Right hindlimb (tissue), 1 donor: ENCODE measurements at places on chromosomes 11 and 22.

DNA sequence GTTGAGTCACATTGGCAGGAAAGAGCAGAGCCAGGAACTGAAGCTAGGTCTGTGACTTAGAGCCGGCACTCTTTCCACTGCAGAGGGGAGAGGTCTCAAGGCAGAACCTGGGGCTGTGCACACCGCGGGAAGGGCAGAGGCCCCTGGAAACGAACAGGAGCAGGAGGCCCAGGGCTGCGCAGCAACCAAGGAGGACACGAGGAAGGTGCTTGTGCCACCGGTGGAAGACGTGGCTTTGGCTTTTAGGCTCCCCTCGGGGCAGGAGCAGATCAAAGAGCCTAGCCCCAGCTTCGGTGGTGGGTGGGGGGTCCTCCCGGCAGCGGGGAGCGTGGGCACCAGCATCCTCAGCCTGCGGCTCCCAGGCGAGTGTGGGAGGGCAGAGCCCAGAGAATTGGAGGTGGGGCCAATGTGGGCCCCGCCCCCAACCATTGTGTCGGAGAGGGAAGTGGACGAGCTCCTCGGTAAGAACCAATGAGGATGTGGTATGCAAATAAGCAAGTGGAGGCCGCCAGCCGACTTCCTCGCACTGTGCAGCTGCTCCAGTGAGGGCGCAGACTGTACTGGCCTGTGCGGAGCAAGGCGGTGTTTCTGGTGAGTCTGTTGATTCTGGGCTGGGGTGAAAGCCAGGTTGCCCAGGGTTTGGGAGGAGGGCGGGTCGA lies at the start of gene CCDC116:
TSS of gene CCDC116 (plus strand) at position 524 of the 659 bp plus-strand sequence. CDS start 422 bp downstream, outside the sequence.
- no peak for DNase-seq

DNA sequence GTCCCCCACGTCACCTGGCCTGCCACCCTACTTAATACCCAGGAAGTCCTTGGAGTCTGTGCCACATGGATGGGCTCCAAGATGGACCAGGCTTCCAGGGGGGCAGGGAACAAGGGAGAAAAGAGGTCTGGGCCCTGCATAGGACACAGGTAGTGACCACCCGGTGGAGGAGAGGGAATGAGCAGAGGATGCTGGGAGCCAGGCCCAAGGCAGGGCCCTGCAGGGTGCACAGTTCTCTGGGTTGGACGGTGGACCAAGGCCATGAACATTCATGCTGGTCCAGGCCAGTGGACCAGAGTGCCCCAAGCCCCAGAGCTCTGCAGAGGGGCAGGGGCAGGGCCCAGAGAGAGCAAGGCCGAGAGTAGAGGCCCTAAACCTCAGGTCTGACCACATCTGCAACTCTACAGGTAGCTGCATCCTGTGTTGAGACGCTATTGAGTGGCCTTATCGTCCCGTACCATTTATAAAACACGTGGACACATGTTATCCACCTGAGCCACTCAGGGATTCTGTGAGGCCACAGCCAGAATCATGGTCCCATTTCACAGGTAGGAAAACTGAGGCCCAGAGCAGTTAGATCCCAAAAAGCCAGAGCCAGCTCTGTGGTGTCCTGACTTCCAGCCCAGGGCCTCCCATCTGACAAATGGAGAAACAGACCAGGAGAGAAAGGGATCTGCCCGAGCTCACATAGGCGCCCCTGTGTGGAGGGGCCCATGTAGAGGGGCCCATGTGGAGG lies 46.4 kb downstream of the IGLL5 start:
- DNase-seq, result no peak

DNA sequence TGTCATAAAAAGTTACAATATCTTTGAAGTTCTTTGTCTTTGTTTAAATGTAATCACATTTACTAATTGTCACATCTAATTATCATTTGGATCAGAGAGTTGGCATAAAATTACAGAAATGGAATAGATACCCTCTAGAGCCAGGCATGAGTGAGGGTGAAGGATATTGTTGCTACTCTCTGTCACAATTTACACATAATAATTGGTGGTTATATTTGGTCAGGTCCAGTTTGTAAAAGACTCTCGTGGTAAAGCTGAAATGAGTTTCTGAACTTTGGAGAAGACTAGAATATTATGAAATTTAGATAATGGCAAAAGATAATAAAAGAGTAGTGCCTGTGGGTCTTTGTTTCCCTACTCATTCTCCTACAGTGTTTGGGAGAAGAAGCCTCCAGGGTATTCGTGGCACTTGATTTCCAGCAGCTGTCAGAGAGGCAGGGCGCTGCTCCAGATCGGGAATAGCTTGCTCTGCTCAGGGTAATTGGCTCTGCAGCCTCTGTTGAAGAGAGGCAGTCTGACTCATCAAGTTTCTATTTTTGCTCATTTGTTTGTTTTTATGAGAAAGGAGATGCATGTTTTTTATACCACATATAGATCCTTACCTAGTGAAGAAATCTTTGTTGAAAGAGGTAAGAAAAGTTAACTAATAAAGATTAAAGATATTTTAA lies 349.9 kb downstream of the CNTN5 start:
- peak; percentile 45 for DNase-seq

DNA sequence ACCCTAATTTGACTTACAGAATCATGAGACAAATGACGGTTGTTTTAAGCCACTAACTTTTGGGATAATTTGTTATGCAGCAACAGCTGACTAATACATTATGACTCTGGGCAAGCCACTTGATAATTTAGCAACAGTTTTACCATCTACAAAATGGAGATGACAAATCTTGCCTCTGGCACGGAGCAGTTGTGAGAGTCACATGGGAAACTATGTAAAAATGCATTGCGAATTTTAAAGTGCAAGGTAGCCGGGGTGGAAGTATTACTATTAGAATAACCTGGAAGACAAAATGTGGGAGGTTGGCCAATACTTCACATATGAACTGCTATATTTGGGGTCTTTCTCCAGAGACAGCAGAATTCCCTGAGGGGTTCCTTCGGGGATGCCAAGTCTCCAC lies 328.7 kb downstream of the CTTN start:
- no peak for DNase-seq

DNA sequence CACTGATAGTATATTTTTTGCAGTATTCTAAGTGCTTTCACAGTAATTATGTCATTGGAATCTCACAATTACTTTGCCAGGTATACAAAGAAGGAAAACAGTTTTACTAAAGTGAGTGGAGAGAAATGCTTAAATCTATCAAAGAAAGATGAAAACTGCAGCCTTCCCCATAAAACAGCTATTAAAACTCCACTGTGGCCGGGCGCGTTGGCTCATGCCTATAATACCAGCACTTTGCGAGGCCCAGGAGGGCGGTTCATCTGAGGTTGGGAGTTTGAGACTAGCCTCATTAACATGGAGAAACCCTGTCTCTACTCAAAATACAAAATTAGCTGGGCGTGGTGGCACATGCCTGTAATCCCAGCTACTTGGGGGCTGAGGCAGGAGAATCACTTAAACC lies 19.1 kb downstream of the OR51E1 start:
- no peak for DNase-seq

DNA sequence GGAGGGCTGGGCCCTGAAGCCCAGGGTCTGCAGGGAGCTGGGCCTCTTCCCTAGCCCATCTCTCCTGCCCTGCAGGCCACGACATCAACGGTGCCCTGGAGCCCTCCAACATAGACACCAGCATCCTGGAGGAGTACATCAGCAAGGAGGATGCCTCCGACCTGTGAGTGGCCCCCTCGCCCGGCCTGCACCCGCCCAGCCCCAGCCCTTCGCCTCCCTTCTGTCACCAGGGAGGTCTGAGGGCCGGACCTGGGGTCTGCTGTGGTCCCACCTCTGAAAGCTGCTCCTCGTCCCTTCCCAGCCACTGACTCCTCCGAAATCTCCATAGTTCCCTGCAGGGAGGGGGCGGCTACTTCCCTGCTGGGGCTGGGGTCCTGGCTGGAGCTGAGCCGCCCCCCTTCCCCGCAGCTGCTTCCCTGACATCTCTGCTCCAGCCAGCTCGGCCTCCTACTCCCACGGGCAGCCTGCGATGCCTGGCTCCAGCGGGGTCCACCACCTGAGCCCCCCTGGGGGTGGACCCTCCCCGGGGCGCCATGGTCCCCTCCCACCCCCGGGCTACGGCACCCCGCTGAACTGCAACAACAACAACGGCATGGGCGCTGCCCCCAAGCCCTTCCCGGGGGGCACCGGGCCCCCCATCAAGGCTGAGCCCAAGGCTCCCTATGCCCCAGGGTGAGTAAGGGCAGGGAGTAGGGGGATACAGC lies 13.3 kb downstream of the MYRF start:
- no peak for DNase-seq

DNA sequence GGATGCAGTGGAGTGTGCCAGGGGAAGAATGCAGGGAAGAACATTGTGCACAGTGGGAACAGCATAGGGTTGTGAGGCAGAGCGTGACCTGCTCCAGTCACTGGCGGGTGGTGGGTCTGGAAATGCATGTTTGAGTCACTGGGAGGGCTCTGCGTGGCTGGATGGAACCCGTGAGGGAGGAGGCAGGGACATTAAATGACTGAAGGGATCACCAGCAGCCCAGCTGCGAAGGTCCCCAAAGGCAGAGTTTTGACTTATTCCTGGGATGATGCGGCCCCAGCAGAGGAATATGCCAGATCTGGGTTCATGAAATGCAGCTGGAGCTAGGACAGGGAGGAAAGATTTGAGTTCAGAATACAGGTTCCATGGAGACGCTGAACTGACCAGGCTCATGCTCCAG lies 104.0 kb upstream of the FGF3 start:
- DNase-seq, result peak; percentile 4

- no peak for DNase-seq
Observed at GRCh38 chr11:121328176-121328966, 35.8 kb downstream of the SC5D start.

DNA sequence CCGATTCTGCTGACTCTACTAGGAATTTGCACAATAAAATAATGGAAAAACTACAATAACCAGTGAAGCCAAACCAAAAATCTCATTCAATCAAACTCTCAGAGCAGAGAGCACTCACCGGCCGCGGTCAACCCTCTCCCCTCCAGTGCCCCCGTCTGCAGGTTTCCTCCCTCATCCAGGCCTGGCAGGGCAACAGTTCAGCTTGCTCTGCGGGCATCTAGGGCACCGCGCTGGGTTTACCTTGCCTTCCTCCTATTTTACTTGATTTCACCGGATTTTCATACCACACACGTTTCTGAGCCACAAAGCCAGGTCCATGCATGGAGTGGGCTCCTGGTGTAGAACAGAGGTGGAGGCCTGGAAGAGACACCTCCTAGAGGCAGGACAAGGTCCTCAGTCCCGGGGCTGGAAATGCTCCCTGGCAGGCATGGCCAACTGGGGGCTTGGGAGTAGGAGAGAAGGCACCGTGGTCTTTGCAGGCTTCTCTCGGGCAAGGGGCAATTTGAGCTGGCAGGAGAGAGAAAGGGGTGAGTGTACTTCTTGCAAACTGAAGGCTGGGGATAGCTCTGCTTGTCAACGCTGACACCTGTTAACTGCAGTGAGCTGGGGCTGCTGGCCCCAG lies 938.4 kb downstream of the BRD1 start:
- no peak for DNase-seq

DNA sequence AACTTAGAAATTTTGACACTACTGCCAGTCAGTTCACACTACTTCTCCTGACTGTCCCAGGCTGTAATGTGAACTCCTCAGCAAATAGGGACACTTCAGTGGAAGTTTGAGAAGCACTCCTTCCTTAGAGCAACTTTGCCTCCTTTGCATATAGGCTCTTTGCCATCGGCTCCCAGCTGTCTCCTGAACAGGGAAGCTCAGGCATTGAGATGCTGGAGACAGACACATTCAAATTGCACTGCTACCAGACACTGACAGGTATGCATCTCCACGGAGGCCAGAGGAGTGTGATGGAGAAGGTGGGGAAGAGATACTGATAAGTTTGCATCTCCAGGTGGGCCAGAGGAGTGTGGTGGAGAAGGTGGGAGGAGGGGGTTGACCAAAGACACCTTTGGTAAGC lies 1.4 kb downstream of the TRAPPC4 start:
- DNase-seq, result no peak

DNA sequence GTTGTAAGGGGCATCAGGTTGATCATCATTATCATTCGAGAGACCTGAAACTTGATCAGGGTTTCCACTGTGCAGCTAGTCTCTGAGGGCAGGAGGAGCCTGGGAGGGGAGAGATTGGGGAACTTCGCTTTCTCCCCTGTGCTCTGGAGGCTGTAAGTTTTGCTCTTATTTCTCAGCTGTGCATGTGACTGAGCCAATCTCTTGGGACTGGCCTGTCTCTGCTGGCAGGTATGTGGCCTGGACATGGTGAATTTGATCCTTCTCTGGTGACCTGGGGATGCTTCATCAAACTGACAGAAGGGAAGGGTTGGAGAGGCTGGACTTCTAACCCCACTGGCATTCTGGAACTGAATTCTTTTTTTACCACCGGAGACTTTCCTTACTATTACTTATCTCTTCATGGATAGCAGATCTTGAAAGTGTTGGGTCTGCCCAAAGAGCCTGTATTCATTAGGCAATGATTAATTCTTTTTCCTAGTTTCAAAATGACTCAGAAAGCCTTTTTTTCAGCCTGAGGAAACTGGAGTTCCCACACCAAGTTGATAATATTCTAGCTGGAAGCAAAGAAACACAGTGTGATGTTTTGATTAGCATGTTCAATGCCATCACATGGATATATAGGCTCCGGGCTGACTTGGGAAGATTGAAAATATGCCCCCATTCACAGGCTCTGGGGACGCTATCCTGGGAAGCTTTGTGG lies 36.5 kb downstream of the TSPAN18 start:
- DNase-seq, result peak; percentile 6

DNA sequence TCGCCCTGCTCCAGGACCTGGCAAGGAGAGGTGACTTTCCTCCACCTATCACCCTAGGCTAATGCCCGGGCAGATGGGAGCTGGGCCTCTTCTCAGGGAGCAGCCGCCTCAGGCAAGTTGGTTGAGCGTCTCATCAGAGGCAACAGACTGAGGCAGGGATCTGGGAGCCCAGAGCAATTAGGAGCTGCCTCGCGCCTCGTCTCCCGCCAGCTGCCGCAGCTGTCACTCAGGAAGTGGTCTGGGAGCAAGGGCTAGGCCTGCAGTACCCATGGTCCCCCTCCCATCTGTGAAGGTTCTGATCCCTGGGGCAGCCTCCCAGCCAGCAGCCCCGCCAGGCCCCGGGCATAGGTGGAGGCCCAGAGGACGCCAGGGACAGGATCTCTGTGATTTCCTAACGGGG lies 4.6 kb upstream of the CABP7 start:
- DNase-seq, result no peak

DNA sequence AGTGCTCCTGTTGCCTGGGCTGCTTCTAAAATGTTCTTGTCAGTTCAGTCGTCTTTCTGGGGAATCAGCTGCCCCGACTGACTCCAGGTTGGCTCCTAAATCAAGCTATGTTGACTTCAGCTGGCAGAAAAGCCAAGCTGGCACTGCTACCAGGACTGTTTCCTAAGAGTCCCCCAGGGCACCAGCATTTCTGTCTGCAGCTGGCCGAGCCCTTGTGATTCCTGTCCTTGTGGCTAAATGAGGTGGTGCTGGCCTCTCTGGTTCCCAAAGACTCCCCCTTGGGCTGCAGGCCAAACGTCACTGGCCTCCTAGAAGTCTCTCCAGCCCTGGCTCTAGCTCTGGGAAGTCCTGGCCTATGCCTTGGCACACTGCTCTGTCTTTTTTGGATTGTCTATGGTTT lies 31.1 kb downstream of the GRAMD1B start:
- DNase-seq, result peak; percentile 60
